Central memory CD4-positive, alpha-beta T cell (primary cell): ENCODE measurements at places on chromosomes 3 and 15.

DNA sequence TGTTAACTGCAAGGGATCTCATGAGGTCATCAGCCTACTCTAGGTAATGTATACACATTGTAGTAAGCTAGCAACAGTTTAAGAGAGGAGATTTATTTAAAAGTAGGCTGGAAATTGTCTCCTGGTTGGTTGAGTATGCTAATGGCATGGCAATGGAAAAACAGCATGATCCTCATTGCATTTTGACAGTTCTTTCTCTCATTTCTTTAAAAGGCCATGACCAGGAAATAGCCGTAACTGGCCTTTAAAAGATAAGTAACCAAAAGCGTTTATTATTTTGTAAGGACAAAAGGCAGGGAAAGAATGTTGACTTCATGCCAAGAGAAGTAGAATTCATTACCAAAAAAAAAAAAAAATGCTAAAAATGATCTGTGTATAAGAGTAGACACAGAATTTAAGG, 310.3 kb downstream of the FGF12 start:
- no peak for DNase-seq

DNA sequence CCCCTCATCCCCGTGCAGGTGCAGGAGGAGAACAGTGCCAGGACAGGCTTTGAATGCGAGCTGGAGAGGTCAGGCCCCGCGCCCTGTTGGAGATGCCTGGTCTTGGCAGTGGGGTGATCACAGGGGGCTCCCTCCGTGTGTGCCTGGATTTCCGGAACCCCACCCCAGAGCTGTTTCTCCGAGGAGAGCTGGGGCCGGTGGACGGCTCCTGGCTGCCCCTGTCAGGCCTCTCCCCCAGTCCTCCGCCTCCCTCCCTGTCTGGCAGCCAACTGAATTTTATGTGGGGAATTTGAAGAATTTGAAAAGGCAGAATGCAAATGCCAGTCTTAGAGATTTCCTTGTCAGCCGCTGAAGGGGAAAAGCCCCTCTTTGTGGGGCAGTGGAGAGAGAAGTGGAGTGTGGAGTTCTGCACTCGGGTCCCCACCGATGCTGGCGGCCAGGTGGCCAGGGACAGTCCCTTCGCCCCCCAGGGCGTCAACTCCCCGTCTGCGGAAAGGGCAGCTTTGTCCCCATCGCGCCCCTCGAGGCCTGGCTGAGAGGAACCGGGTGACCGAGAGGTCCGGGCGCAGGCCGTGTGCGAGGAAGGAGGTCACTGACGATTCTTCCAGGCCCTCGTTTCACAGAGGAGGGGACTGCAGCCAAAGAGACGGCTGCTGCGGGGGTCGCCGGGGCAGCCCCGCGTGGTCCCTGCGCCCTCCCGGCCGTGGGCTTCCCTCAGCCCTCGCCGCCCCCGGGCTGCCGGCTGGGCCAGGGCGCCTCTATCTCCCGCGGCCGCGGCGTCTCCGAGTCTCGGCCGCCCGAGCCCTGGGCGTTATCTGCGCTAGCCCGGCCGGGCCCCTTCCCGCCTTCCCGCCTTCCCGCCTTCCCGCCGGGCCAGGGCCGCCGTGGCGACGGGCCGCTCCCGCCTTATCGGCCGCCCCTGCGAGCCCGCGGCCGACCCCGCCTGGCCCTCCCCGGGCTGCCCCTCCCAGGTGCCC, 56.0 kb upstream of the LCTL start:
- no peak for DNase-seq

- DNase-seq, result no peak
These were observed 77.1 kb downstream of the SLC25A26 start for GRCh38 chr3:66297900-66298299.

GRCh38 chr3:136070953-136071949, 105.7 kb downstream of the PPP2R3A start:
- no peak for DNase-seq

GRCh38 chr3:122893282-122893681, 98.4 kb downstream of the SLC49A4 start:
- DNase-seq, result no peak

DNA sequence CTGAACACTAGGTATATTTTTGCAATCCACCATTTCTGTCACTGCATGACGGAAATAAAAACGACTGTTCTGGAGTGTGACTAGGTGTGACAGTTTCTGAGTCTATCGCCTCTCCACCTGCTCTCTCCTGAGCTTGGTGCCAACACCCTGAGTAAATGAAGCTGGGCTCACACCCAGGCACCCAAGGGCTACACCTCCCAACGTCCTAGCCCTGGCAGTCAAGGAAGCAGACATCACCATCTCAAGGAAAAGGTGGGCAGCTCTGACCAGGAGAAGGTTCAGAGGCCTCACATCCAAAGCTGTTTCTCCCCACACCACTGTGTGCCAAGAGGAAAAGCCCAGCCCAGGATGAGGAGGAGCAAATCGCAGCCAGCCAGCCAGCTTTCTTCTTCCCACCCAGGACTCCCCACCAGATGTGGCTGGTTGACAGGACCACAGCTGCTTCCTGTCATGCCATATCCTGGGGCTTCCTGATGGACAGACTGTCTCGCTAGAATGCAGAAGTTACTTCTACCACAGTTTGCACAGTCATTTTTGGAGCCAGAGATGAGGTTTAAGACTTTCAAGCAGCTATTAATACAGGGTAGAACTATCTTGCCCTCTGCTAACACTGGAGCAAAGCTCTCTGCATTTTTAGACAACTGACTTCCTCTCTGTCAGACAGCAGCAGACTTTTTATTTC, 3.3 kb downstream of the SCAMP2 start:
- DNase-seq, result no peak

GRCh38 chr3:171772427-171773056, 37.7 kb downstream of the PLD1 start:
- DNase-seq, result peak; percentile 28

DNA sequence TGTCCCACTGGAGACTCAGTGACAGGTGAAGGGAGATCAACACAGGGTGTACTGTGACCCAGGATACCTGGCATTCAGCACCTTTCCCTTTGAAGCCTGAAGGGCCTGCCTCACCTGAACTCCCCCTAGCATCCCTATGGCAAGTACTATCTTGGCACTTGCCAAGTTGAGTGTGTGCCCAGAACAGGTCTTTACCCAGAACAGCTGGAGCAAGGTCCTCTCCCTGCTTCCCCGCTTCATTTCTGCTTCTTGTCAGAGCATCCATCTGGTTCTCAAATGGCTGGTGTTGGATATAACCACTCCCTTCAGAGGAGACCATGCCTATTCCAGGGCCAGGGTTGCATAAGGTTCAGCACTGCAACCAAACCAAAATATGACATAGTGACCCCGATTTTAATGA, 73.0 kb downstream of the FAM43A start:
- DNase-seq, result no peak

- no peak for DNase-seq
These were observed 436.7 kb downstream of the EPHB1 start for GRCh38 chr3:135231737-135232136.

- peak; percentile 58 for DNase-seq
These were observed at the start of the genes SNRPN and SNURF for GRCh38 chr15:24954783-24955530. TSS of gene SNRPN (plus strand) at chr15:24954987. CDS start at chr15:24974454, 19,467 bp downstream. TSS of gene SNURF (plus strand) at chr15:24954987. CDS start at chr15:24955049, 62 bp downstream.

DNA sequence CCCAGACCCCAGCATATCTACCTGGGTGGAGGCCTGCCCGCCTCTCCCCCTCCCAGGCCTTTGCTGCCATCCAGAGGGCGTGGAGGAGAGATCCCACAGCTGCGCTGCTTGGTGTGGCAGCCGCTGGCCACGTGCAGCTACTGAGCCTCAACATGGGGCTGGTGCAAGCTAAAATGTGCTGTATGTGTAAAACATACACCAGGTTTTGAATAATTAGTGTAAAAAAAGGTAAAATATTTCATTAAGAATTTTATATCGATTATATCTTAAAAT, 95.8 kb downstream of the SEC22A start:
- no peak for DNase-seq

DNA sequence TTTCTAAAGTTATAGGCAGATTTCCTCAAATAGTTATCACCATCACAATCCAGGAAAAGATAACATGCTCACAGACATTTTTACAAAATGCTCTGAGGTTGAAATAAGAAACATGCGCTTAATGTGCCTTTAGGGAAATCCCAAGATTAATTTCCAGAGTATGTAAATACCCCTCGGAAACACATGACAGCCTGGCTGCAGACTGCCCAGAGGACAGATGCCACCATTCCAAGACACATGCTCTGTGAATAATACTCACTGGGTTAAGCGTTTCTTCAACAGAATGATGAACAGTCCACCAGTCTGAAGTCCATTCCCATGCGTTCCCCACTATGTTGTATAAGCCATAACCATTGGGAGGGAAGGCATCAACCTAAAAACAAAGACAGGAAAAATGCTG, 56.5 kb downstream of the SUMF1 start:
- DNase-seq, result no peak

GRCh38 chr3:71744738-71745137, 8.9 kb upstream of the GPR27 start:
- no peak for DNase-seq

DNA sequence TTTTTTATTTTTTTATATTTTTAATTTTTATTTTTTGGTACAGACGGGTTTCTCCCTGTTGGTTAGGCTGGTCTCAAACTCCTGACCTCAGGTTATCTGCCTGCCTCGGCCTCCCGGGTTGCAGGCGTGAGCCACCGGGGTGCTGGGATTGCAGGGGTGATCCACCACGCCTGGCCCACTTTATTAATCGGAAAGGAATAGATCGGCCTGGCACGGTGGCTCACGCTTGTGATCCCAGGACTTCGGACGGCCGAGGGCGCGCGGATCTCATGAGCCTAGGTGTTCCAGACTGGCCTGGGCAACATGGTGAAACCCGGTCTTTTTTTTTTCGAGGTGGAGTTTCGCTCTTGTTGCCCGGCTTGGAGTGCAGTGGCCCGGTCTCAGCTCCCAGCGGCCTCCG, 26.5 kb upstream of the TUBGCP5 start:
- DNase-seq, result no peak

GRCh38 chr3:48015431-48016180, 610 bp downstream of the MAP4 start:
- DNase-seq, result no peak

- no peak for DNase-seq
These were observed 44.6 kb downstream of the RASGRP1 start for GRCh38 chr15:38520035-38520434.

DNA sequence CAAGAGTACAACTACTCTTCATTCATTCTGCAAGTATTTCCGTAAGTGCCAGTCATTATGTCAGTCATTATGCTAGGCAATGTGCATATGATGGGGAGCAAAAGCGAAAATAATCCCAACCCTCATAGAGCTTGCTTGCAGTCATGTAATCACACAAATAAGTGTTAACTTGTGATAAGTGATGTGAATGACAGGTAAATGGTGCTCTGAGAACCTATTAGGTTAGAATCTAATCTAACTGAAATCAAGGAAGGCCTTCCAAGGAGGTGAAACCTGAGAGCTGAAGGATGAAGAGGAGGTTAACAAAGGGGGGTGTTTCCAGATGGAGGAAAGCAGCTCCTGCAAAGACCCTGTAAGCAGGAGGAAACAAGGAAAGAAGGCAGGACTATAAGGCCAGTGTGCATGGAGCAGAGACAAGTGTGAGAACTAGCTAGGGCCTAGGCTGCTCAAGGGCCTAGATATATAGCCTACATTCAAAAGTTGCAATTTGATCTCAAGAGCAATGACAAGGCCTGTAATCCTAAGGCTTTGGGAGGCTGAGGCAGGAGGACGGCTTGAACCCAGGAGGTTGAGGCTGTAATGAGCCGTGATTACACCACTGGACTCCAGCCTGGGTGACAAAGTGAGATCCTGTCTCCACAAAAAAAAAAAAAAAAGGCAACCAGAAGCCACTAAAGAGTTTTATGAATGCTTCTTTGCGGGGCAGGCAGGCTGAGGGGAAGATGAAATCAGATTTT, 5.3 kb downstream of the PTPN9 start:
- no peak for DNase-seq

DNA sequence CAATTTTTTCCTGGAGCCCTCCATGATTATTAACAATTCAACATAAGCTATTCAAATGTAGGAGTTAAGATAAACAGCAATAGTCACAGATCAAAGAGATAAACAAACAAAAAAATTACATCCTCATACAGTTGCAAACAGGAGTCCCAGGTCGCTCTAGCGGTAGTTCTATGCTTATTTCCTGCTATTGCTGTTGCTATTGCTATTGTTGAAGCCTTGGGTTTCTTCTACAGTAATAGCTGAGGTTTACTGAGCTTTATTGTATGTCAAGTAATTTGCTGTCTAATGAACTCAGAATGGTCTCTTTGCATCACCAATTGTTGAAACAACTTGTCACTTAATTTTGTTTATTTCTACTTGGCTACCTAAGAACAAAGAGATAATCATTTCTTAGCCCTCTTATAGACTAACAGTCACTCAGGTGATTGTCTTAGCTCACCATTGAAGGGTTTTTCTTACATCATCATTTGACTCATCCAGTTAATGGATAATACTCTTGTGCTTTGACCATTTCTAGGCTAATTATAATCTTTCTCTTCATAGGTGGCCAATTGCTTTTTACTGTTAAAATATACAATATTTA, 654.6 kb downstream of the MECOM start:
- DNase-seq, result no peak

DNA sequence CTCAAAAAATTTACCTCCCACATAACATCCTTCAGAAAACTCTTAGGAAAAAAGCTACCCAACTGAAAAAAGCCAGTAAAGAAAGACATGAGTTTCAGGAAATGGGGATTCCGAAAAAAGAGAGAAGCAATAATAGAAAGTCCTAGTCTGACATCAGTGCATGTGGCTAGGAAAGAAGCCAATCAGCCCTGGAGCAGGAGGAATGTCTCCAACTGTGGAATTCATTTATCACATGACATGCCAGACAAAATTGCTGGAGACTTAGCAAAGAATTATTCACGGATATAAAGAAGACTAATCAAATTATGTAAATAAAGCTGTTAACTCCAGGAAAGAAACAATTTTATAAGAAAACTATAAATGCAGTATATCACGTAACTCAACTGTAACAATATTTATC, 258.9 kb upstream of the RARB start:
- DNase-seq, result no peak

DNA sequence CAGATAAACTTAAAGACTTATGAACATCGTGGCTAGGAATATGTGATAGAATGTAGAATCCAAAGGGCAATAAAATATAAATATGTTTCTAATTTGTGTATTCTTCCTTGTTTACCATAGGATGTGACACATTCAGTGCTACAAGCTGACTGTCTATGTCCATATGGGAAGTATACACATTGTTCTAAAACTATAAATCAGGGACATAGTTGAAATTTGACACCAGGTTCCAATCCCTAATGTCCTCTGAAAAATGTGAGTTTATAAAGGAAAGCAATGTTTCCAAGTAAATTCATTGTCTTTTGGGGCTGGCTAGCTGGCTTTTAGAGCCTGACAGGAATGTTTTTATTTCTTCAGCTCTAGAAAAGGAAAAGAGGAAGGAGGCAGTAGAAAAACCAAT, 273.6 kb downstream of the CNTN4 start:
- no peak for DNase-seq

GRCh38 chr15:101611580-101612299, 40.4 kb downstream of the TM2D3 start:
- no peak for DNase-seq

GRCh38 chr3:46089237-46090011, 62.1 kb upstream of the XCR1 start:
- DNase-seq, result no peak
